ENCODE measurements at places on chromosomes 12 and 14.

- DNase-seq: no peak
These were observed 1785.1 kb upstream of the FLRT2 start for GRCh38 chr14:83744891-83745290.

GRCh38 chr12:124332058-124332672 lies 37.3 kb downstream of the RFLNA start:
- no peak for DNase-seq

- DNase-seq: no peak
These were observed at the start of gene HIP1R for GRCh38 chr12:122834921-122835749. Gene HIP1R (plus strand): TSS chr12:122835457. CDS start chr12:122835551, 94 bp downstream.

DNA sequence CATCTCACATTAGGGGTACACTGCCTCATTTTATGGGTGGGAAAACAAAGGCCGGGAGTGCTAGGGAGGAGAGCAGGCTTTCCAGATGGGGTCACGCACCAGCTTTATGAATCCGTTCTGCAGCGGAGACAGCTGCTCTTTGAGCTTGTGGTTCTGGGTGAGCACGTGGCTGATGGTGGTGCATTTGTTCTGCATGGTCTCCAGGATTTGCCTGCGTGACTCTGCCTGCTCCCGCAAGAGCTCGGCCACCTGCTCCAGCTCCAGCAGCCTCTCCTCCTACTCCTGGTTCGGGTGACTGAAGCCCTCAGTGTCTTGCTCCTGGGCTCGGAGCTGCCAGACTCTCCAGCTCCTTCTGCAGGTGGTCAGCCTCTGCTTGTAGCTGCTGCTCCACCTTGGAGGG lies 23.6 kb upstream of the BLTP3B start:
- no peak for DNase-seq

DNA sequence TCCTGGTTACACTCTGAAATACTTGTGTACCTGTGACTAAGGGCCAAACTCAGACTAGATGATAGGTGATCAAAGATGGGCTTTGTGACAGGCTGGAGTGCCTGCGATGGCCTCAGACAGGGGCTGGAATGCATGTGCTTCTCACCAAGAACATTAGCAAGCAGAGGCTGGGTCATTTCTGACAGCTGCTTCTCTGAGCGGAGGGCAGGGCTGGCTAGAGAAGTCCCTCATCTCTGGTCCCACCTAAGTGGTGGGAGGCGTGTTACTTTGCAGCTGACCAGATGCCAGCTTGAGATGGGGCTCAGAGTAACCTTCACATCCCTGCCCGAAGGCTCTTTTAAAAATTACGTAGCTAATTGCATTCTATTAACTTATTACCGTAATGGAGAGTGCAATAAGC lies 106.8 kb upstream of the RTL1 start:
- no peak for DNase-seq

DNA sequence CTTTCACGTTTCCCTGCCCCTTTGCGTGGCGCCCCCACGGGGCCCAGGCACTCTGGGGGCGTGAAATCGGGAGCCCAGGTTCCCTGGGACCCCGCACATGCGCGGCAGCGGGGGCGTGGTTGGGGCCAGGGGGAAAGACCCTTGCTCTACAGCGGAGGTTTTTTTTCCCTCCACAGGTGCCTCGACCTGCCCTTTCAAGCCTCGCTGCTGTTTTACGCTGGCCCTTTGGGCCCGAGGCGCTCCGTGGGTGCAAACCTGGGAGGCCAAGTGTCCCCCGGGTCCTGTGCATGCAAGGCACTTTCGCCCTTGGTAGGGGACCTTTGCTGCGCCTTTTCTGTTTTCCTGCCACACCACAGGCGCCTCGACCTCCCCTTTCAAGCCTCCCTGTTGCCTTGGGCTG lies 329.8 kb downstream of the ALG10 start:
- no peak for DNase-seq

- no peak for DNase-seq
These were observed 7.7 kb upstream of the PPTC7 start for GRCh38 chr12:110590806-110591326.

- peak; percentile 31 for DNase-seq
These were observed 3.2 kb downstream of the THTPA start for GRCh38 chr14:23559010-23559925.

GRCh38 chr14:99011385-99011784 lies 260.6 kb downstream of the BCL11B start:
- DNase-seq: no peak

DNA sequence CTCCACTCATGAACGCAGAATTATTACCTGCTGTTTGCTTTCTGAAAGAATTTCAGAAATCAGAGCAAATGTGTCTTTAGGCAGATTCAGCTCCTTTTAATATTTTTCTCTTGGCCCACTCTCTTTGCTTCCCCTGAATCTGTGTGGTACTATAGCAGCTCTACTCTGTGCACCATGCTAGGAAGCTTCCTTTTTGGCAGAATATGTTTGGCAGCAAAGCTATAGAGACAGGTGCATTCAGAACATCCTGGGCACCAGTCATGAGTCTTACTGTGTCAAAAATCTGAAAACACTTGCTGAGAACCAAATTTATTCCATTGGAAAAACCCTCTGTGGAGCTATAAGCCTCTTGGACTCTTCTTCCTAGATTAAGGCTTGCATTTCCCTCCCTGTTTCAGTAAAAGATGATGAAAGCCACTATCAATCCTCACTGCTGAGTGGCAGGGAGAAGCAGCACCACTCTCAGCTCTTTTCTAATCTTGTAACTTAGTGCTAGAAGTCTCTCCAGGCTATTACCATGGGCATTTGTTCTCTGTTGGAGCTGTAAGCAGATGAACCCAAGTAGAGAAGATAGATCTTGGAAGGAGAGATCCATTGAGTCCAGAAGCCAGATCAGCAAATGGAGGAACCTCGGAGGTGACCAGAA lies 18.2 kb downstream of the CIPC start:
- DNase-seq: no peak

DNA sequence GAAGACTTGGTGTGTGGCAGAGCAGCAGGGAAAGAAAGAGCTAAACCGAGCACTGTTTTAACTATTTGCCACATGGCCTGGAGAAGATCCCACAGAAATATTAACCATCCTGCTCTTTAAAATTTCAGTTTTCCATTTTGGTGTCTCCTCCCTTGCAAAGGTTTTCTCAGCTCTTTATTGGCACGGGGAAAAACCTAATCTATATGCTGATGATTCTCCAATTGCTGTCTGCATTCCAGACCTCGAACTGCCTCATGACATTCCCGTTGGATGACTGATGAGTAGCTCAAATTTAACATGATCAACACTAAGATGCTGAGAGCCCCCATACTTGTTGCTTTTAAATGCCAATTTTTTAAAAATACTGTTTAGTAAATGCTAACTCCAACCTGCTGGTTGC lies 115.0 kb downstream of the EMP1 start:
- DNase-seq: no peak

DNA sequence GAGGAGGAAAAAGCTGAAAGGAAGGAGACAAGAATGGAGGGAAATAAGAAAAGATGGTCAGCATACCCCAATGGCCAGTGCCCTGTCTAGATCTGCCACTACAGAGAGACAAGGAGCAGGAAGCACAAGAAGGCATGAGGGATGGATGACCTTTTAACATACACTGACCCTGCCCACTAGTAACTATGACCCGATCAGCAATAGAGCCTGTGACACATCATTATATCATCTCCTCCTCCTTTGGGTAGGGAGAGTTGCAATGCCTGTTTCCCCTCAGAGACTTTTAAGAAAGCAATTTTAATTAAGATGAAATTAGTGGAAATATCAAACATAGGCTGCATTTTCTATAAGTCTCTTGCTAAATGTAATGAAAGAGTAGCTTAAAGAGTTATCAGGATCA lies 4.7 kb upstream of the SLC2A13 start:
- no peak for DNase-seq

- no peak for DNase-seq
These were observed 46.9 kb upstream of the ANO6 start for GRCh38 chr12:45168976-45169375.

DNA sequence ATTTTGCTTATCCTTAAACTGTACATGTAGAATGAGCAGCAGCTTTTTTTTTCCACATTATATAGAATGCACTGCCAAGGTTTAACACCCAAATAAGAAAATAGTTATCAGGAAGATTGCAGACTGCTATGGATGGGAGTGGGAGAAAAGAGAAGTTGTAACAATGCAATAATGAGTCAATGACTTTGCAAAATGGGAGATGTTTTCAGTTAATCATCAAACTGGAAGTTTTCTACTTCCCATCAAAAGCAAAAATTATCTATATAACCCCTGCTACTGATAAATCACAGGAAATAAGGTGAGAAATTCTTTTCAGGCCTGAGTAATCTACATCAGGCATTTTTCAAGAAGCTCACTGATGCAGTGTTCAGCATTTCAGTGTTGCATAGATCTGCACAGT lies 309.1 kb downstream of the GXYLT1 start:
- DNase-seq: no peak

DNA sequence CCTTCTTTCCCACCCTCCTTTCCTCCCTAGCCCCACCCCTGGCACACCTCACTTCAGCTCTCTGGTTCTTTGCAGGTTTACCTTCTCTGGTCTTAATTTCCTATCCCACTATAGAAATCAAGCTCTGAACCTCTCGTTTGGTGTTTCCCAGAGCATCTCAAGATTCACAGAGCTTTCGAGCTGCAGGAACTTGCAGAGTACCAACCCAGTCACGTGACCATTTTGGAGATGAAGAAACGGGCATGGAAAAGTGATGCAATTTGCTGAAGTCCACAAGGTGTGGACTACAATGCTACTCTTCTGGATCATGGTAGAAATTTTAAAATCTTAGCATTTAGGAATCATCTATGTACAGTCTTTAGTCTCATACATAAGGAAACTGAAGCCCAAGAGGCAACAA lies 205.8 kb downstream of the NTF3 start:
- no peak for DNase-seq

GRCh38 chr14:99908653-99909250 lies 115.5 kb downstream of the EML1 start:
- DNase-seq: no peak

DNA sequence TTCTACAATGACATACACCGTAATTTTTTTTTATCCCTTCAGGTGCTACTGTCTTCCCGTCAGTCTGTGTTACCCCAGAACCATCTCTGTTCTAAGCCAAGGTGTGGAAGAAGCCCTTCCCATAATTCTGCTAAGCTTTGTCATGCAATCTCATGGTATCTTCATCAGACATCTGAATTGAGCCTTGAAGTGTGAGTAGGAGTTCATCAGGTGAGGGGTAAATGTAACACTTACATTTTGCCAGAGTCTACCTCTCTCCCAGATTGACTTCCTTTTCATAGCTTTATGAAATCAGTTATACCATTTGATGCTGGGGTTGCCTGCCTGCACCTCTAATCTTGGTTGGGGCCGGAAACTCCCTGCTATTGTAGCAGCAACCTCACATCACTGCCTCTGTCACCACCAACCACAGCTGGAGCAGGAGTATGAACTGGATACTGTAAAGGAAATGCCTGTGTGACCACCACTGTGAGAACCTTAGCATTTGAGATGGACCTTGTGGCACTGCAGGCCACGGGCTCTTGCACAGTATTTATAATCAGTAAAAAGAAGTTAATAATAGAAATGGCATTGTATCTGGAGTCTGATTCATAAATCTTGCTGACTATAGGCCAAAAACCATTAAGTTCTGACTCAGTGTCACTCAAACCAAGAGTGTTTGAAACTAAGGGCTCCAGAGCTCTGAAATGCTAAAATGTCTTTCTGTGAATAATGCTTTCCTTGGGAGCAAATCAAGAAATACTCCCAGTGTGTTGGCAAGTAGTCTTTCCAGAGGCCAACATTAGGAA lies 58.7 kb upstream of the STK38L start:
- DNase-seq: no peak

DNA sequence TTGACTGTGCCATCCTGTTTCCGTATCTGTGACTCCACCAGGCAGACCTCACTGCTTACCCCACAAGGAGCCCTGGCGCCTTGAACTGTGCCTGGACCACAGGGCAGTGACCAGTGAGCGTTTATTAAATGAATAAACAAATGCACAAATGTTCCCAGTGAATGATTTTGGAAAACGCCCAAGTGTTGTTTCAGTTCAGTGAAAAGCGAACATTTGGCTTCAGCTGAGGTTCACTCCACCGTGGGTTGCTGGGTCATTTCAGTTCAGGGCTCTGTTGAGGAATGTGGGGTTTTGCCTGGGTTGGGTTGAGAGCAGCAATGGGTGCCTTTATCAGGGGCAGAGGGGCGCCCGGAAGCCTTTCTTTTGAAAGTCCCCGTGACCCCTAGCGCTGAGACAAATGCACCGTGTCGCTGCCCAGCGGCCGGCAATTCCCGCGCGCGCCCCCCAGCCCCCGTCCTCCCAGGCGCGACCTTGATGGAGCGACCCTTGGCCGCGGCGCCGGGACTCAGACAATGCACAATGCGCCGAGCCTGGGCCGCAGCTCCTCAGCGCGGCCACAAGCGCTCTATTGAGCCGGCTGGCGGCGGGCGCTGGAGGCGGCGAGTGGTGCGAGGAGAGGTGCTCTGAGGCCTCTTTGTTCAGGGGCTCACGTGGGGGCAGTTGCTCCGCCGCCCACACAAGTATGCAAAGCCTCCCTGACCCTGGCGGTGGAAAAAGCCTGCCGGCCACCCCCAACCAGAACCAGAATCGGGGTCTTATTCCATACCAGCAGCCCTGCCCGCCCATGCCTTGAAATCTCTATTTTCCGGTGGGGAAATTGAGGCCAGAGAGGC lies 40.5 kb upstream of the CLMN start:
- no peak for DNase-seq

DNA sequence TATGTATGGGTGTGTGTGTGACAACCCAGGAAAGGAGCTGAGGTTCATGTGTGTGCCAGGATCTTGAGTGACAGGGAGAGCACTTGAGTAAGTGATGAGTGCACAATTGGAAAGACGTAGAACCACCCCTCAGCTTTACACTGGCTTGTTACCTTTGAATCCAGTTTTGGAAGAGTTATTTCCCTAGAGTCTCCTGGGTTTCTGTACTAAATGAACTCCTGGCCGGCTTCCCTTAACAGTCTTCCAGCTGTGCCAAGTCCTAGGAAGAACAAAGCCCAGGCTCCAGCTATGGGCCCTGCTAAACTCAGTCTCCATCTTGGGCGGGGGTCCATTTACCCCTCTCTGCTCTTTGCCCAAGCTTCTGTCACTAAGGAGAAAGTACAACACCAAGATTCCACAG lies 19.7 kb upstream of the NR1H4 start:
- no peak for DNase-seq

GRCh38 chr12:750366-751191 lies 1.8 kb upstream of the WNK1 start:
- no peak for DNase-seq

DNA sequence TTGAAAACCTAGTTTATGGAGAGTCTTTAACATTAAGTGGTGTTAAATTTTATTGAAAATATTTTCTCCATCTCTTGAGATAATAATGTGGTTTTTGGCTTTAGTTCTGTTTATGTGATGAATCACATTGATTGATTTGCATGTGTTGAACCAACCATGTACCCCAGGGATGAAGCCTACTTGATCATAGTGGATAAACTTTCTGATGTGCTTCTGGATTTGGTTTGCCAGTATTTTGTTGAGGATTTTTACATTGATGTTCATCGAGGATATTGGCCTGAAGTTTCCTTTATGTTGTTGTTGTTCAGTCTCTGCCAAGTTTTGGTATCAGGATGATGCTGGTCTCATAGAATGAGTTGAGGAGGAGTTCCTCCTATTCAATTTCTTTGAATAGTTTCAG lies 222.6 kb downstream of the ADAMTS20 start:
- DNase-seq: no peak

- DNase-seq: no peak
These were observed 49.2 kb downstream of the SH2B3 start for GRCh38 chr12:111454716-111455447.

GRCh38 chr12:129826273-129826672 lies 77.6 kb downstream of the TMEM132D start:
- DNase-seq: no peak
